Cardiac muscle cell (in vitro differentiated cells and primary cell): ENCODE measurements at places on chromosomes 6 and 20.

DNA sequence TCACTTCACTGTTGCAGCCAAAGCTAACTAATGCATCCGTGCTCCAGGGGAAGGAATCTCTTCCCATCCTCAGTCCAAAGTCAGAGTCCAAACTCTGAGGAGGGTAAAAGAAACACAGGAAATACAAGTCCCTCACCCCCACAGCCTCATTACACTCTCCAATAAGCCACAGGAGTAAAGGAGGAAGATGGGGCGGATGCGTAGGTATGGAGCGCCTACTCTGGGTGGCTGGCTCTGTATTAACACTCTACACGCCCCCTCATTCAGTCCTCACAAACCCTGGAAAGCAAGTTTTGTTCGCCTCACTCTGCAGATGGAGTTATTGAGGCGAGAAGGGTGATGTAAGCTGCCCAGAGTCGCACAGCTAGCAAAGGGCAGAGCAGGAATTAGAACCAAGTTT, 242.9 kb downstream of the NRN1 start:
- DNase-seq: peak; percentile 13

GRCh38 chr20:31861385-31862156, 8.8 kb downstream of the DUSP15 start:
- DNase-seq: peak; percentile 89

DNA sequence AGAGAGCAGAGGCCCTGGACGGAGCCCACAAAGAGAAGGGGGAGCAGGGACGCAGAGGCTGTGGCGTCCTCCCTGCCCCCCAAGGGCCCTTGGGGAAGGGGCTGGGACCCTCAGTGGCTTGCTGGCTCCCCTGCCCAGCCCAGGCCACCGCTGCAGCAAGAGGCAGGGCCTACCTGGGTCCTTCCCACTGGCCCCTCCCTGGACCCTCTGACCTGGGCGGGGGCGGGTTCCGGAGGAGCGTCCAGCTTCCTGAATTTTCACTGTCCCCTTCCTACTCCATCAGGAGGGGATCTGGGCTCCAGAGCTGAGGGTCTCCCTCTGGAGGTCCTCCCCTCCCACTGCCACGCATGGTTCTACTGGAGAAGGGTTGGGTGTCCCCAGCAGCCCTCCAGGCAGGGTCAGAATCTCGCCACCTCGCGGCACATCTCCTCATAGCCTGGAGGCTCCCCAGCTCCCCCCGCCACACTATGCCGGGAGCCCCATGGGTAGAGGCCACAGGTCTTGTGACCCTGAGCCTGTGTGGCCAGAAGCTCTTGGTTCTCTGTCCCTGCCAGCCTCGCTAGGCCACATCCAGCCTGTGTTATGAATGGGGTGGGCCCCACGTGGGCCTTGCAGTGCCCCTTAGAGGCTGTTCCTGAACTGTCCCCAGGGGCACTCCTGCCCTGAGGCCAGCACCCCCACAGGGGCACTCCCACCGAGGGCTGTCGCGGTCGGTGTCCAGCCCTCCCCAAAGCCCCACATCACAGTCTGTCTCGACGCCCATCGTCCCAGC, 1.0 kb upstream of the SOX18 start:
- no peak for DNase-seq

DNA sequence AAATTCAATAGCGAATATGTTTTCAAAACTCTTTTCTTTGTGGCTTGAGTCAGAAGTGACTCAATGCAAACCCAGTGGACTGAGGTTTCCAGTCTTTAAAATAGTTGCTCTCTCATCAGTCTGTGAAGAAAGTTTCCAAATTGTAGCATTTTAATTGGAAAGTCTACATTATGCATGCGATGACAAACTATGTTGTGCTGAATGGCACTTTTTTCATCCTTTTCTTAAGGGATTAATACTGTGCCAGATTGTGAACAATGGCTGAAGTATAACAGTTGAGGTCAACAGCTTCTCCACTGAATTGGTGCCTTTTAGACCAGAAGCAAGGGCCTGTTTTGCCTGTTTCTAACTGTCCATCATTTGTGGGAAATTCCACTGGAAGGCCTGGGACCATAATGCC, 377.1 kb downstream of the BTBD9 start:
- DNase-seq: no peak

DNA sequence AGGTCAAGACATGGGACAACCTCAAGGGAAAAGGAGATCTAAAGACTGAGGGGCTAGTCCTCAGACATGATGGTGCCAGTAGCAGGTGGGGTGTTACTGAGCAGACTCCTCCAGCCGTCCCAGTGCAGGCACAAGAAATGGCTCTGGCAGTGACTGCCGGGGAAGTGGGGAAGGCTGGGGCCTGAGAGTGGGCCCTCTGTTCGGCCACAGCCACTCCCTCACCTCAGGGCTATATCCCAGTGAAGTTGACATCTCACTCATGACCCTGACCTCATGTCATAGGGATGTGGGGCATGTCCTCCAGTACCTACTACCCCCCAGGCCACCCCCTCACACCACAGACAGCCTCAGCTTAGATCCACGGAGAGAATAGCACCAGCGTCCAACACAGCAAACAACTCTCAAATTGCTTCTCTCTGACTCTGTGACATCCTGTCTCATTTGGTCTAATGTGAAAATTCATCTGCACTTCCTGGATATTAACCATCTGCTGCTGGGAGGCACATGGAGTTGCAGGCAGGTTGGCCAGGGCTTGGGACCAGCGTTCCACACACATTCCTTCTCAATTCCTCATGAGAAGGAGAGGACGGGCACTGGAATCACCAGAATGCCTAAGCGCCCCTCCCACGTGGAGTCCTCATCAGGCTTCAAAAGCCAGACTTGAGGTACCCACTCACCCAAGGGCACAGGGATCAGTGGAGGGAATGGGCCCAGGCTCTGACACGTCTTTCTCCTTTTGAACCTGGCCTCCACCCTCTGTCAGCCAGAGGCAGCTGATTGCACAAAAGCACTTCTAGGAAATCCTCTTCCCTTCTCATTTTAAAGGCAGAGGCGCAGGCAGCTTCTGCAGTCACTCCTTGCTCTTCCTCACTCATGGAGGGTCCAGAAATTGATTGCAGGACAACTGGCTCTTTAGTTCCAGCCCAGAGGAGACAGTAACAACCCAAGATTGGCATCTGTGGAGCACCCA, 163.6 kb upstream of the CST7 start:
- DNase-seq: no peak

DNA sequence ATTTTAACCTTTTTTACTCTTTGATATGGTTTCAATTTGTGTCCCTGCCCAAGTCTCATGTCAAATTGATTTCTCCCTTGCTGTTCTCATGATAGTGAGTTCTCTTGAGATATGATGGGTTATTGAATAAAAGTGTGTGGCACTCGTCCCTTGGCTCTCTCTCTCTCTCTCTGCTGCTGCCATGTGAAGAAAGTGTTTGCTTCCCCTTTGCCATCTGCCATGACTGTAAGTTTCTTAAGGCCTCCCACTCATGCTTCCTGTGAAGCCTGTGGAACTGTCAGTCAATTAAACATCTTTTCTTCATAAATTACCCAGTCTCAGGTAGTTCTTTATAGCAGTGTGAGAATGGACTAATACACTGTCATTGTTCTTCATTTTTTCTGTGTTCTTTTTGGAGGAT, 48.5 kb downstream of the LIN28B start:
- no peak for DNase-seq

- DNase-seq: no peak
Observed at GRCh38 chr20:11230999-11231398, 557.2 kb upstream of the JAG1 start.

DNA sequence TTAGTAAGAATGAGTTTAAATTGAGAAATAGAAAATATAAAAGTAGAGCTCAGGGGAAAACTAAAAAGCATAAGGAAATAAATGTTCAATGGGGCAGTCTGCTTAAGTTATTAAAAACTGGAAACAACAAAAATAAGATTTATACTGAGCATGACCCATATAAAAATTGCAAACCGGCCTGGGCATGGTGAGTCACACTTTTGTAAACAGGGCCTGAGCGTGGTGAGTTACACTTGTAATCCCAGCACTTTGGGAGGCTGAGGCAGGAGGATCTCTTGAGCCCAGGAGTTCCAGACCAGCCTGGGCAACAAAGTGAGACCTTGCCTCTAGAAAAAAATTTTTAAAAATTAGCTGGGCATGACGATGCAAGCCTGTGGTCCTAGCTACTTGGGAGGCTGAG, 74.6 kb downstream of the TMEM244 start:
- no peak for DNase-seq

DNA sequence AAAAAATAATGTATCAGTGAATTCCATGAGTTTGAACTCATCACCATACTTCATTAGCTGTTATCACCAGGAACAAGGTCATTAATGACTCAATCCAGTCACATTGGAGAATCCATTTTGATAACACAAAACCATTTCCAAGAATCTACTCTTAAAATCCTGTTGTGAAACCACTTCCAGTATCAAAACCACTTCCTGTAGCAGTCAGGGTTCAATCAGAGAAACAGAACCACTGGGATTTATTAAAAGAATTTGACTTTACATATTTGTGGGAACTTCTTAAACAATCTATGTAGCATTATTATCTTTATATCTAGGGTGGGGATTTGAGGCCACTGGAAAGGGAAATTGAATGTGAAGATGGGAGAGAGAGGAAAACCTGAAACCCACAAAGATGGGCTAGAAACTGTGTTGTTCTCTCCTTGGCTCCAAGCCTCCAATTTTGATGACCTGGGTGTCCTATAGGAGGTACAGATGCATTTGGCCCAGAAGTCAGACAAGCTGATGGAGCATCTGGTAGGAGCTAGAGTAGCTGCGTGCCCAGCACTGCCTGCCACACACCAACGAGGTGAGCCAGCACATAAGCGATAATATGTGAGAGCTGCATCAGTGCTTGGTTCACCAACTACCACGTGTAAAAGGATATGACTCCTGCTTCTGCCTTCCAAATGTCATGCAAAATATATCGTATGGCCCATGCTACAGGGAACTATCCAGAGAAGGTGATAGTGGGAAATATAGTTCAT, 117.0 kb downstream of the TMEM200A start:
- DNase-seq: no peak

DNA sequence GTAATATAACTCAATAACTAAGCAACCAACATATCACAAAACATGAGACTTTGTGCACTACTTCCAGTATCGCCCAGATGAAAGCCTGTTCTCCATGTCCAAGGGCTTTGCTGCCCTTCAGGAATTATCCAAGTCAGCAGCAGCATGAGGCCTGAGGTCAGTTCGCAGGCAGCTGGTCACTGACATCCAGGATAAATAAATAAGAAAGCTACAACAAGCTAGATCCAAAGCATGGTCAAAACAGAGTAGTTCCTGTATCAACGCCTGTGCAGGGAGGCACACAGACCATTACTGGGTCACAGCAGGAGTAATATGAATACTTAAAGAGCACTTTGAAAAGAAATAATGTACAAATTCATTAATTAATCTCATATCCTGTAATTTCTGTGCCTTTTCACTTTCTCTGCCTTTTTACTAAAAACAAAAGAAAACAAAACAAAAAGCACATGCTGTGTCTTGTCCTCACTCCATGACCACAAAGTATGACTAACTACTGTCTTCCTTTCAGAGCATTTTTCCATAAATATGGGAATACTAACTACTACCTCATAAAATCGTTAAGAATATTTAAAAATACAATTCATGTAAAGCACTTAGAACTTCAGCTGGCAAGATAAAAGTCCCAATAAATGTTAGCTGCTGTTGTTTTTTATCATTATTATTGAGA, 374.9 kb upstream of the IRAK1BP1 start:
- DNase-seq: no peak

DNA sequence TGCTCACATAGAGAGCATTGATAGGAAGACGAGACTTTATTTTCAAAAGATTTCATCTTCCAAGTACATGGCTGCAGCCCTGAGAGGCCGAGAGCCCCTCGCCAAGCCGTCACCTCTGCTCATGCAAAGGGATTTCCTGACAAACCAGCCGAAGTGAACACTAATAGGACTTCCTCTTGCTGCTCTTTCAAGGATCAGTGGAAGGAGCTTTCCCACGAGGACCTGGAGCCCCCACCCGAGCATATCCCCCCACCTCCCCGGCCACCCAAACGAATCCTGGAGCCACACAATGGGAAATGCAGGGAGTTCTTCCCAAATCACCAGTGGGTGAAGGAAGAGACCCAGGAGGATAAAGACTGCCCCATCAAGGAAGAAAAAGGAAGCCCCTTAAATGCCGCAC, 69.3 kb downstream of the PTPN1 start:
- no peak for DNase-seq

DNA sequence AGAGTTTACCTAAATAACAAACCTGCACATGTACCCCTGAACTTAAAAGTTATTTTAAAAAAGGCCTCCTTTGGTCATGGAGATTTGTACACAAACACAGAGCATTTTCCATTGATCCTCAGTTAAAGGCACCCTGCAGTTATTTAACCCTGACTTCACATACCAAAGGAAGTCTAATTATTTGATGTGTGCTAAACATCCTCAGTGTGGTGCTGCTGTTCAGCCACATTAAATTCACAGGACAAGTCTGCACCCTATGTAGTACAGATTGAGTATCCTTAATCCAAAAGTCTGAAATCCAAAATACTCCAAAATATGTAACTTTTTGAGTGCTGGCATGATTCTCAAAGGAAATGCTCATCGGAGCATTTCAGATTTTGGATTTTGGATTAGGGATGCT, 21.4 kb downstream of the KCNQ5 start:
- no peak for DNase-seq
